H7 (cell line): ENCODE measurements at places on chromosomes 5 and 9. TPM values are rescaled to one million over a fixed set of nuclear protein-coding genes. Genes with fewer than 3 reads are reported as not detected.

SHC3 gene
- total RNA-seq: 8.2 and 13.2 TPM in 2 replicates

WDR41 gene
- total RNA-seq: 53.1 and 64.9 TPM in 2 replicates

SPRY4 gene
- total RNA-seq: 71.7 and 93.3 TPM in 2 replicates

C1QTNF2 gene
- 0.04 TPM in 1 of 2 replicates, not detected in the other for total RNA-seq

RMRP gene
- total RNA-seq: 10,629 and 14,347 TPM in 2 replicates

PHYHD1 gene
- 24.3 and 27.2 TPM in 2 replicates for total RNA-seq

PCDHA1 gene
- total RNA-seq: not detected in 2 replicates

SPINK9 gene
- total RNA-seq: not detected in 2 replicates

IL33 gene
- 0.33 and 1.2 TPM in 2 replicates for total RNA-seq

SPINK4 gene
- not detected in 2 replicates for total RNA-seq

SCGB3A2 gene
- 42.0 and 51.2 TPM in 2 replicates for total RNA-seq

ADRB2 gene
- total RNA-seq: 0.17 and 0.18 TPM in 2 replicates

NR5A1 gene
- 0.30 and 0.73 TPM in 2 replicates for total RNA-seq

DENND1A gene
- 10.9 and 13.4 TPM in 2 replicates for total RNA-seq

GRM6 gene
- total RNA-seq: not detected in 2 replicates

AIF1L gene
- 93.3 and 97.2 TPM in 2 replicates for total RNA-seq

NTRK2 gene
- not detected in 2 replicates for total RNA-seq

DMAC1 gene
- 26.0 and 29.8 TPM in 2 replicates for total RNA-seq

ADAMTSL1 gene
- 1.8 and 2.1 TPM in 2 replicates for total RNA-seq

ZNF454 gene
- total RNA-seq: 0.14 and 1.3 TPM in 2 replicates

FBP2 gene
- total RNA-seq: not detected in 2 replicates

OR1Q1 gene
- total RNA-seq: not detected in 2 replicates

DIAPH1 gene
- 31.2 and 37.5 TPM in 2 replicates for total RNA-seq

TCF7 gene
- total RNA-seq: 2.4 and 3.7 TPM in 2 replicates

C9orf152 gene
- total RNA-seq: 0.11 TPM in 1 of 2 replicates, not detected in the other

PCDHA7 gene
- total RNA-seq: 0.28 and 0.37 TPM in 2 replicates

SPATA9 gene
- total RNA-seq: not detected in 2 replicates

SLC6A3 gene
- 0.07 TPM in 2 replicates for total RNA-seq

CDKN2B-AS1 gene
- total RNA-seq: 0.07 TPM in 1 of 2 replicates, not detected in the other

ADGRD2 gene
- not detected in 2 replicates for total RNA-seq

ISL1 gene
- total RNA-seq: 0.07 and 0.10 TPM in 2 replicates

OR1K1 gene
- total RNA-seq: not detected in 2 replicates

PLAC8L1 gene
- total RNA-seq: 0.44 and 0.59 TPM in 2 replicates

IL13 gene
- not detected in 2 replicates for total RNA-seq

IZUMO3 gene
- total RNA-seq: not detected in 2 replicates

RNF183 gene
- total RNA-seq: 0.78 TPM in 1 of 2 replicates, not detected in the other

WASHC1 gene
- 16.8 and 17.3 TPM in 2 replicates for total RNA-seq

PCDHGA3 gene
- total RNA-seq: 0.14 TPM in 1 of 2 replicates, not detected in the other

CDC37L1 gene
- total RNA-seq: 18.8 and 20.4 TPM in 2 replicates

ARHGEF39 gene
- 17.4 and 21.4 TPM in 2 replicates for total RNA-seq

FCN1 gene
- total RNA-seq: not detected in 2 replicates

GLDC gene
- total RNA-seq: 66.8 and 76.7 TPM in 2 replicates
